AG04450 (cell line): ENCODE measurements at places on chromosomes 3 and 15.
A peak's percentile ranks its signal among the peaks of the same experiment; 100 is the strongest.

DNA sequence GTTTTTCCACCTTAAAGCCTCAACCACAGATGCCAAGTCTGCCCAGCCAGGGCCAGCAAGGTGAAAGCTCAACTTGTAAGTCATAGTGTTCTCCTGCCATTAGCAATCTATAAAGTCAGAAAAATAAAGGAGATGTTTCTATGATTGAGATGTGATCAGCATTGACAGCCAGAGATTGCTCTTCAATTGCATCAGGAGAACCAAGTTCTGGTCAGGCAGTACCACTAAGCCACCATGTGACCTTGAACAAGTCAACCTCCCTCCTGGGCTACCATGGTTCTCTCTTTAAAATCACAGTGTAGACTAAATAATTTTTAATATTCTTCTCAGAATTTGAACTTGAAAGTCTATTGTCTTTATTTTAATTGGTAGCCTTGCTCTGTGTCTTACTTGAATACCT is 220.3 kb upstream of the HES1 start:
- DNase-seq = no peak

DNA sequence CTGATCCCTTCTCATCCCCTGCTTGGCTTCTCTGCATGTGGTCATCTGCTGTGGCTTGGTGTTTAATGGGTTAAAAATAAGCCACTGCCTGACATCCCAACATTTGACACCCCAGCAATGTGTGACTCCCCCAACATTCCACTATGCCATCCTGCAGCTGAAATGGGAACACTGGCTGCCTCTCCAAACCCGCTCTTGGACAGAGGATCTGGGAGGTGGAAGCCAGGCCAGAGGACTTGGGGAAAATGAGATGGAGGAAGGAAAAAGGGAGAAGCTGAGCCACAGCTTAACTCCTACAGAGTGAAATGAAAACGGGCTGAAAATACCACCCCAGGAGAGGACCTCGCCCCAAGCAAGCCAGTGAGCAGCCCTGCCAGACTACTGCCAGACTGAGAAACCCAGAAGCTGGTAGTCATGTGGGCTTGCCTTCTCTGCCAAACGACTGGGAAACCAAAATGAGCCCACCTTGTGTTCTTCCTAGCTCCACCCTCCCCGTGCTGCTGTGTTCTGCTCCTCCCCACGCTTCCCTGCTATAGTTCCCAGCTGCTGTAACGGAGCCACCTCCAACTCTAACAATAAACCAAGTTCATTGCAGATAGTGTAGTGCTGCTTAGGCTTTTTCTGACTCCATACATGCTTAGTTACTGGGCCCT is 13.7 kb downstream of the MAP1A start:
- no peak for DNase-seq

DNA sequence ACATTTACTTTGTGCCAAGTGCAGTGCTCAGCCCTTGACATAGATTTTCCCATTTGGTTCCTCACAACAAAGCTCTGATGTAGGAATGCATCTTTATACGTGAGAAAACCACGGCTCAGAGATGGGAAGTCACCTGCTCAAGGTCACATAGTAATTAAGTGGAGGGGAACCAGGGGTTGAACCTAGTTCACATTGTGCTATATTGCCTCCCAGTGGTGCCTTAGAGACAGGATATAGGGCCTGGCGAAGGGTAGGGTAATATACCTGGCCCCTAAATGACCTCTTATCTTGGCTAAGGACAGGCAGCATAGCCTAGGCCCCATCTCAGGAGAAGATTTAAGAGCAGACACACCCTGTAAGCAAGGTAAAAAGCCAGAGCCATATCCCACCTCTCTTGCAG is 71.5 kb downstream of the FOXP1 start:
- no peak for DNase-seq

DNA sequence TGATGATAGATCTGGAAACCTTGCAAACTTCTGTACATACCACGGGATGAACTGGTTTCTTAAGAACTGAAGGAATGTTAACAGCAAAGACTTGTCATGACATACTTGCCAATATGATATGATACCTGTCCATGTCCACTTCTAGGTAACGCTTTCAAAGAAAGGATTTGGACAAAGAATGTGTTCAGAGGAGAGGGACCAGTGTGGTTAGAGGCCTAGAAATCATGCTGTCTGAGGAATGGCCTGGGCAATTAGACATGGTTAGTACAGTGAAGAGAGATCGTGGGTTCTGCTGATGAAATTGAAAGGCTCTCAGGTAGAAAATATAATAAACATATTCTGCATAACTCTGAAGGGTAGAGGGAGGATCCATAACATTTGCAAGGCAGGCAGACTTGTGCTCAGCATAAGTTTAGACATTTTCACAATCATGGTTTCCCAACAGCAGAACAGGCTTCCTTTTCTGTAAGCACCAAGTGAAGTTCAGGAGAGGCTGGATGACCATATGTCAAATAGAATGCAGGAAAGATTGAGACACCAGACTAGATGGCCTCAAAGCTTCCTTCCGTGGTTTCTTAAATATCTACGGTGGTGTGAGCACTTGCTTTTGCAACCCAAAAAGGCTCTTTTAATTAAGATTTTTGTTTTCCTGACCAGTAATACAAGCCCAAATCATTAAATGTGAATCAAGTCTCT is 39.9 kb downstream of the TGFBR2 start:
- DNase-seq = no peak

DNA sequence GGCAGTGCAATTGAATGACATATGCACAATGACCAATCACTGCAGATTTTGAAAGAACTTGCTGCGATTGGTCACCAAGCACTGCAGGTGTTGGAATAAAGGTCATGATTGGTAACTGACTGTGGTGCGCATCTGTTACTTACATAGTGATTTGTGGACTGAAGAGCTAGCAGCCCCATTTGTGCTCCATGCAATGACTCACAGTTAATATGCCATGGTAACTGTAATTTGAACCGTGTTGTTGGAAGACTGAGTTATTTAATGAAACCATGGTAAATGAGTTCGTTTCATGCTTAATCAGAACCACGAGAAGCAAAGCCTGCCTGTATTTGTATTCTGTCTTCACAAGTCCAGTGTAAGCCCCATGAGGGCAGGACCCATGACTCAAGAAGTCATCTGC is 220.5 kb downstream of the TJP1 start:
- no peak for DNase-seq

DNA sequence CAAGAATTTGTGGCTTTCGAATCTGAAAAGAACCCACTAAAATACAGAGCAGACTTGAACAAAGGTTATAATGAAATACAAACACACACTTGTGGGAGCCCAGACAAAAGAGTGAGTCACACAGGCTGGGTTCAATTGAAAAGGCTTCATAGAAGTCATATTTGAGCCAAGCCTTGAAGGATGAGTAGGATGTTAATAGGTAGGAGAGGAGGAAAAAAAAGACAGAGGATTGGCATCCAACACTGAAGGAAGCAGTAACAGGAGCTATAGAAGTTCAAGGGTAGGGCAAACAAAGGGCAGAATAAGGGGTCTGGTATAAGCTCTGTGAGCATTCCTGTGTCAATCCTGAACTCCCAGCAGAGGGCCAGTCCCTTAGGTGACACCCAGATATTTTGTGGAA is 325.4 kb downstream of the FOXP1 start:
- peak; percentile 27 for DNase-seq

- DNase-seq = no peak
Measured at GRCh38 chr3:1611824-1612223, 486.8 kb upstream of the CNTN4 start.

DNA sequence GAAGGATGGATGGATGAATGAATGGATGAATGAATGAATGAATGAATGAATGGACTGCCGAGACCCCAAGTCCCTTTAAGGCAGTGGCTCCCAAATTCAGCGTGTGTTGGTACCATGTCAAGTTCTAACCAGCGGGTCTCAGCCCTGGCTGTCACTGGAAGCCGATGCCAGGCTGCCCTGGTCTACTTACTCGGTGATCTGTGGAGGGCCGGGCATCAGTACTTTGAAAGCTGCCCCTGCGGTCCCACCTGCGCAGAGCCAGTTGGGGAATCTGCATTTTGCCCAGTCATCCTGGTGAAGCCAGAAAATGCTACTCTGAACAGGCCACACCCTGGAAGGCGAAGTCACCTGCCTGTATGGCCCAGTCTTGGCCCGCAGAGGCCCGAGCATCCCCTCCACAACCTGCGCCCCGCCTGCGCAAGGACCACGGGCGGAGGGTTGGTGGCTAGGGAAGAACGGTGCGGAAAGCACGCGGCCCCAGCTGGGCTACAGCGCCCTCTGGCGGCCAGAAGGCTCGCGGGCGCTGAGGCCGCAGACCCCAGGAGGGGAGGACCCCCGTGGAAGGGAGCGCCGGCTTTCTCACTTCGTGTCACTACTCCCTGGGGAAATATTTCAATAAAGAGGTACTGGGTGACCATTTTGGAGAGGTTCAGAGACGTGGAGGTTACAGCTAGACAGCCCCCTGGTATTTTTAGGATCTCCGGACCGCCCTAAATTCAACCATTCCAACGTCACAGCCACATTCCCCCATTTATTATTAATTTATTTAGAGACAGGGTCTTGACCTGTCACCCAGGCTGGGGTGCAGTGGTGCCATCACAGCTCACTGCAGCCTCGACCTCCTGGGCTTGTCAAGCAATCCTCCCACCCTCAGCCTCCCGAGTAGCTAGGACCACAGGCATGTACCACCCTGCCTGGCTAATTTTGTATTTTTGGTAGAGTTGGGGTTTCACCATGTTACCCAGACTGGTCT is 34.9 kb downstream of the PRKCD start:
- no peak for DNase-seq

- DNase-seq = no peak
Measured at GRCh38 chr3:129404610-129405009, 23.8 kb downstream of the EFCAB12 start.

DNA sequence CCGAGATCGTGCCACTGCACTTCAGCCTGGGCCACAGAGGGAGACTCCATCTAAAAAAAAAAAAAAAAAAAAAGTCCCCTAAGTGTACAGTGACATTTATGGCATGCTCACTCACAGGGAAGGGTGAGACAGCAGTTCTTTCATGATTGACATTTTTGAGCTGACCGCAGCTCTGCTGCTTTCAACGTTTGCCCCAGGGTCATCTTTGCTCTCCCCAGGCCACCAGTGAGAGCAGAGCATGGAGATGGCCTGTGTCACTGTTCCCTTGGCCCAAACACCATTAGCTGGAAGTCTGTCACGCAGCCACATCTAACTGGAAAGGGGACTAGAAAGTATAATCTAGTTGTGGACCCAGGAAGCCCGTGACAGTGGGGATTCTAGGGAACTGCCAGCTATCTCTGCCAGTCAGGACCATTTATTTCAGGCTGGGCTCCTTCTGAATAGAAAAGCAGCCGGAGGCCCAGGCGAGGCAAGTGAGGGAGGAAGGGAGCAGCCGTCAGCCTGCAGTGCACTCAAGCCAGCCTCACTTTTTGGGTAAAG is 193.4 kb upstream of the HES1 start:
- DNase-seq = no peak

DNA sequence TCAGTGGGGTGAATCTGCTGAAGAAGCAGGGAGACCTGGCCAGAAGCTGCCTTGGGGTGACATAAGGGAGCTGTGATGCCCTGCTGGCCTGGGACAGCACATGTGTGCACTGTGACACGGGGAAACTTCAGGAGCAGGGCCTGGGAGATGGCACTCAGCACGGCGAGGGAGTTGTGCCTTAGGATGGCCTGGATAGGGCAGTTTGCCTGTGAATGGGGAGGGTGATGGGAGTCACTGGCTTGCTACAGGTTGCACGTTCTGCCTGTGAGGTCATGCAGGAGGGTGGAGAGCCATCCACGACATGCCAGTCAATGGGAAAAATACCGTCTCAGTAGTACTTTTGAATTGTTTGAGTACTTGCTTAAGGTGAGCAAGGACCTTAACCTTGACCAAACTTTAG is 76.8 kb upstream of the UBE3A start:
- DNase-seq = no peak

DNA sequence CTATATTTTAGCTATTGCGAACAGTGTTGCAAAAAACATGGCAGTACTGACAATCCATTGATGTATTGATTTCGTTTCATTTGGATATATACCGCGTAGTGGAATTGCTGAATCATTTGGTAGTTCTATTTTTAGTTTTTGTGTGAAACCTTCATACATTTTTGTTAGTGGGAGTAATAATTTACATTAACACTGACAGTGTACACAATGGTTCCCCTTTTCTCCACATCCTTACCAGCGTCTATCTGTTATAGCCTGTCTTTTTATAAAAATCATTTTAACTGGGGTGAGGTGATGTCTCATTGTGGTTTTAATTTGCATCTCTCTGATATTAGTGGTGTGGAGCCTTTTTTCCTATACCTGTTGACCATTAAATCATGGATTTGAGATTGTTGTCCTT is 392.4 kb upstream of the ALCAM start:
- no peak for DNase-seq

GRCh38 chr3:196096382-196096953 is 14.6 kb upstream of the TFRC start:
- DNase-seq = no peak

- peak; percentile 78 for DNase-seq
Measured at GRCh38 chr15:63597038-63597790, at the start of gene FBXL22. Gene FBXL22 (plus strand): TSS chr15:63597387. CDS start chr15:63597393, 6 bp downstream.
